ENCODE measurements at places on chromosomes 2 and 18.

- H3K4me3 ChIP-seq = no peak overlapping the region
- H3K27me3 ChIP-seq = no peaks in the 10 kb centered on the region
- H3K4me1 ChIP-seq = no peaks in the 10 kb centered on the region
- DNase-seq = no peak
- H3K36me3 ChIP-seq = no peaks in the 10 kb centered on the region
- H3K27ac ChIP-seq = no peak overlapping the region
Measured at GRCh38 chr2:154886316-154886715, 187.8 kb downstream of the KCNJ3 start.

GRCh38 chr2:119364798-119365197 is 1.8 kb downstream of the C2orf76 start:
- no peak overlapping the region for H3K4me3 ChIP-seq
- H3K27ac ChIP-seq = no peak overlapping the region
- peaks cover 41% of the 10 kb centered on the region for H3K4me1 ChIP-seq
- H3K27me3 ChIP-seq = no peaks in the 10 kb centered on the region
- peaks cover 15% of the 10 kb centered on the region for H3K36me3 ChIP-seq

GRCh38 chr2:234950730-234951663 is 820 bp upstream of the SH3BP4 start:
- no peak overlapping the region for H3K27ac ChIP-seq
- no peaks in the 10 kb centered on the region for H3K36me3 ChIP-seq
- H3K4me3 ChIP-seq = peak overlapping the region; percentile 16
- DNase-seq = no peak

DNA sequence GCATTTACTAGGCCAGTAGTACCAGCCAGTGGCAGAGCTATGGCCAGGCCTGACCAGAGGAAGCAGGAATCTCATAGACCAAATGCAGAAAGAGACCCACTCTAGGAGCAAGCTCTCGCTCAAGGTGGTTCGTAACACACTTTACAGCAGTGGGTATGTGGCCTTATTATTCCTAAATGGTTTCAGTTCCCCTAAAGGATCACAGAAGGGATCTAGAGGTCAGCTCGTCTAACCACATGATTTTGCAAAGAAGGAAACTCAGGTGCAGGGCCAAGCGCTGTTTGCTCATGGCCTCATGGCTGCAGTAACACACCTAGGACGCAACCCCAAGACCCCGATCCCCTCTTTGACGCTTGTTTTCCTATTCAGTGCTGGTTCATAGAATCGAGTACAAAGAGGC is 65.5 kb upstream of the ATG16L1 start:
- no peaks in the 10 kb centered on the region for H3K27me3 ChIP-seq
- H3K4me3 ChIP-seq = no peak overlapping the region
- H3K27ac ChIP-seq = no peak overlapping the region

DNA sequence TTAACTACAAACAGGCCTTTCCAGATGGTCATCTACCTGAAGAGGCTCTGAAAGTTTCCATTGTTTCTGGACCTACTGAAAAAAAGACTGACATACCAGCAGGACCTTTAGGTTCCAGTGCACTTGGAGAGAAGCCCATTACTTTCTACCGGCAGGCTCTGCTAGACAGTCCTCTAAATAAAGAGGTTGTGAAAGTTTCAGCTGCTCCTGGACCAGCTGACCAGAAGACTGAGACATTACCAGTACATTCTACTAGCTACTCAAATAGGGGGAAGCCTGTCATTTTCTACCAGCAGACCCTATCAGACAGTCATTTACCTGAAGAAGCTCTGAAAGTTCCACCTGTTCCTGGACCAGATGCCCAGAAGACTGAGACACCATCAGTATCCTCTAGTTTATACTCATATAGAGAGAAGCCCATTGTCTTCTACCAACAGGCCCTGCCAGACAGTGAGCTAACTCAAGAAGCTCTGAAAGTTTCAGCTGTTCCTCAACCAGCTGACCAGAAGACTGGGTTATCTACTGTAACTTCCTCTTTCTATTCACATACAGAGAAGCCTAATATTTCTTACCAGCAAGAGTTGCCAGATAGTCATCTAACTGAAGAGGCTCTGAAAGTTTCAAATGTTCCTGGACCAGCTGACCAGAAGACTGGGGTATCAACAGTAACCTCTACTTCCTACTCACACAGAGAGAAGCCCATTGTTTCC is 65.8 kb downstream of the ALMS1 start:
- H3K27me3 ChIP-seq = no peaks in the 10 kb centered on the region
- no peak overlapping the region for H3K4me3 ChIP-seq
- H3K36me3 ChIP-seq = peaks cover 47% of the 10 kb centered on the region
- no peaks in the 10 kb centered on the region for H3K4me1 ChIP-seq
- no peak overlapping the region for H3K27ac ChIP-seq
- DNase-seq = no peak

- H3K4me1 ChIP-seq = no peaks in the 10 kb centered on the region
- peak; percentile 30 for DNase-seq
- no peaks in the 10 kb centered on the region for H3K36me3 ChIP-seq
- H3K27ac ChIP-seq = no peak overlapping the region
- no peak overlapping the region for H3K4me3 ChIP-seq
Measured at GRCh38 chr18:63994783-63995399, 25.0 kb downstream of the SERPINB8 start.

DNA sequence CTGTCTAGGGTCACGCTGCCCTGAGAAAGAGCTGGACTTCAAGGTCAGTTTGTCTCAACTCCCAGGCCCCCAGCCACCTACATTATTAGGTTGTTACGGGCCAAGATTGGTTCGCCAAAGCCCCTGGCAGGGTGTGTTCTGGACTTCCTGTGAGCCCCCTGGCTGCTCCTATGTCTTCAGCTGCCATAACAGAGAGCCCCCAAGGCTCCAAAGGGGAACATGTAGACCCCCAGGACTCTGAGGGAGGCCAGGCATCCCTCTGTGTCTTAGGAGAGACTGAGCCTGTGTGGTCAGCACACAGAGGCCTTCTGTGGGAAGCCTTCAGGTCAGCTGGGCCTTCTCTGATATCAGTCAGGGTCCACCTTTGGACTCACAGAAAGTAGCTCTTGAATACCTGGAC is 58.3 kb downstream of the INHBB start:
- H3K27ac ChIP-seq = no peak overlapping the region
- no peak overlapping the region for H3K4me3 ChIP-seq
- no peaks in the 10 kb centered on the region for H3K27me3 ChIP-seq
- DNase-seq = no peak
- no peaks in the 10 kb centered on the region for H3K4me1 ChIP-seq
- H3K36me3 ChIP-seq = no peaks in the 10 kb centered on the region

DNA sequence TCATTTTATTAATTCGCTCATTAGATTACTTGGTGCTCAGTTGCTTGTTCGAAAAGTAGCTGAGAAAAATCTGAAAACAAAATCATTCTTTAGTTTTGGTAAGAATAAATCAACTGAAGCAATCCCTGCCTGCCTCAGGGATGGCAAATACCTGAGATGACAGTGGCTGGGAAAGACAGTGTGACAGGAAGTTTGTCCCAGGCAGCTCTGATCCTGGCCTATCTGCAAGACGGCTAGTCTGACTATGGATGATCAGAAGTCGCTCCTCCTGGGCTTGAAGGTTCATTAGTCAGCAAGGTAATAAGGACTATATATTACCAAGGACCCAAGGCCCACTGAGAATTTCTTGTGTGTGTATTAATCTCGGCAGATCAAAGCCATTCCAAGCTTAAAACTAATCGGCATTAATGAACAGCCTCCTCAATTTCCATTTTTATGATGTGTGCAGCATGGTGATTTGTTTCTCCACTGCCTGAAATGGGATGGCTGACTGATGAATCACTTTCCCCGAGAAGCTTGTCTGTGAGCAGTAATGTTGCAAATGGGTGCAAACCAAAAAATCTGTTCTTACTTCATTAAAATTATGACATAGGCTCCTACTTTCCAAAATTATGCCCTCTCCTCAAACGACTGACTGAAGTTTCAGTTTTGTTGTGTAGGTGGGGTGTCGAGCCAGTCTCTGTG is 199.9 kb downstream of the ACTR3 start:
- no peak overlapping the region for H3K27ac ChIP-seq
- no peaks in the 10 kb centered on the region for H3K4me1 ChIP-seq
- no peak overlapping the region for H3K4me3 ChIP-seq
- H3K36me3 ChIP-seq = no peaks in the 10 kb centered on the region
- DNase-seq = no peak
- H3K27me3 ChIP-seq = no peaks in the 10 kb centered on the region

GRCh38 chr2:32940316-32940997 is 6.3 kb upstream of the LTBP1 start:
- no peaks in the 10 kb centered on the region for H3K36me3 ChIP-seq
- no peak overlapping the region for H3K27ac ChIP-seq
- no peaks in the 10 kb centered on the region for H3K4me1 ChIP-seq
- no peak for DNase-seq
- H3K4me3 ChIP-seq = no peak overlapping the region
- peaks cover 6% of the 10 kb centered on the region for H3K27me3 ChIP-seq

DNA sequence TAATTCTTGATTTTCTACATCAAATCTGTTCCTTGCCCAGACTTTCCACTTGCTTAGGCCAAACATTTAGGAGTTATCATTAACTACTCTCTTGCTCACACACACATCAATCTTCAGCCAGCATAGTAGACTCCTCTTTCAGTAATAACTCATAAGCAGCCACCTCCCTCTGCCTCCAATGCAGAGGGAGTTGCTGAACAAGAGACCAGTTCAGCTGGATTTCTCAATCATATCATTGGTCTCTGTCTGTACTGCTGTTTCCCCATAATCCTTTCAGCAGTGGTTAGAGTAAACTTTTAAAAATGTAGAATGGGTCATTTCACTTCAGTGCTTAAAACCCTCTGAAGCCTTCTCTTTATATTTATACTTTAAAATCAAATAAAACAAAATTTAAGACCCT is 112.9 kb downstream of the SLC39A10 start:
- H3K27ac ChIP-seq = no peak overlapping the region
- no peak overlapping the region for H3K4me3 ChIP-seq
- no peak for DNase-seq
- H3K4me1 ChIP-seq = no peaks in the 10 kb centered on the region

DNA sequence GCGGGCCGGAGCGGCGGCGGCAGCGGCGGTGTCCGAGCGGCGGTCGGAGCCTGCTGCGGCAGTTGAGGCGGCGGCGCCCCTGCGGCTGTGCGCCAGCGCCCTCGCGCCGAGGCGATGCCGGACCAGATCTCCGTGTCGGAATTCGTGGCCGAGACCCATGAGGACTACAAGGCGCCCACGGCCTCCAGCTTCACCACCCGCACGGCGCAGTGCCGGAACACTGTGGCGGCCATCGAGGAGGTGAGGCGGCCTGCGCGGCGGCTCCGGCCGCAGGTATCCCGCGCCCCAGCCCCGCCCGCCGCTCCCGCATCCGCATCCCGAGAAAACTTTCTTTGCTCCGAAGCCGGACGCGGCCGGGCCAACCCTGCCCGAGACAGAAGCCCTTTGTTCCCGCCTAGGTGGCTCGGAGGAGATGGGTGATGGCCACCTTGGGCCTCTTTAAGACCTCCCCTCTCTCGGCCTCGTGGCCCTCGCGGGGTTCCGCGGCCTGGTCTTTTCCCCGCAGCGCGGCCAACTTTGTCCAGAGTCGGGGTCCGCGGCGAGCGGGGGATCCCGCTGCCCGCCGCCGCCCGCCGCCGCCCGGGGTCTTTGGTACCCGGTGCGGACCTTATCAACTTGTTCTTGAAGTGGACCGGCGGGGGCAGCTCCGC is 504 bp downstream of the ASAP2 start:
- no peaks in the 10 kb centered on the region for H3K36me3 ChIP-seq
- peak overlapping the region; percentile 16 for H3K4me3 ChIP-seq
- peaks cover 47% of the 10 kb centered on the region for H3K27me3 ChIP-seq
- no peak overlapping the region for H3K27ac ChIP-seq

DNA sequence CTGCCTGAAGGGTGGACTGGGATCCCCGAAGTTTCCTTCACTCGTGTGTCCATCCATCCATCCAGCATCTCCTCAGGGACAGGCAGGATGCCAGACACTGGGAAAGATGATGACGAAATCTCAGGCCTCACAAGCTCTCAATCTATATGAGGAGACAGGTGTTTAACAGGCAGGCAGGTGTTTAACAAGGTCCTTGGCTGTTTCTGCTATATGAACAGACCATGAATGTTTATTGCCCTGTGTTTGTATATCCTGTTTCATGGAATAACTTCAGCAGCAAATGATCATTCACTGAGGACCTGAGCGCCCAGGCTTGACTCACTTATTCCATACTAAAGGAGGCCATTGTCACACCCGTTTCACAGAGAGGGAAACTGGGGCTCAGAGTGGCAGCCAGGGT is 685.8 kb upstream of the HS6ST1 start:
- H3K4me3 ChIP-seq = no peak overlapping the region
- no peak for DNase-seq
- H3K36me3 ChIP-seq = no peaks in the 10 kb centered on the region
- no peaks in the 10 kb centered on the region for H3K4me1 ChIP-seq

DNA sequence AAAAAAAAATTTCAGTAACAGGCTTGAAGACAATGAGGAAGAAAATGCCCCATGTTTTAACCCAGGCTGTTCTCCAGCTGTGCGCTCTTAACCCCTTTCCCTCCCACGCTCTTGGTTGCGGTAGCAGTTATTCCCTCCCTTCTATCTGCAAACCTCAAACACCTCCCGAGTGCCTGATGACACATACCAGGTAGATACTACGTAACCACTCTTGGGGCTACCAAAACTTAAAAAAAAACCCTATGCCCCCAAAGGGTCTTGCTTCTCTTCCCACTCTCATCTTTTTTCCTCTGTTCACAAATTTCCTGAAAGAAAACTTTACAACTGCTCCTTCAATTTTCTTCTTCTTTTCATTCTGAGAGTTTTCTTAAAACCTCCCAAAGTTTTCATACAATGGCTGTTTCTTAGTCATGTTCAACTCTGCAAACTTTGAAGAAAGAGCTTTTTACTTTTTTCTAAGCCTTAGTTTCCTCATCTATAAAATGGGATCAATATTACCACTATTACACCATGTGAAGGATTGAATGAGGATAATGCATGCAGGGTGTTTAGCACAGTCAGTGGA is 4.9 kb upstream of the DRC1 start:
- H3K27me3 ChIP-seq = no peaks in the 10 kb centered on the region
- peaks cover 3% of the 10 kb centered on the region for H3K4me1 ChIP-seq
- DNase-seq = no peak
- H3K27ac ChIP-seq = no peak overlapping the region

DNA sequence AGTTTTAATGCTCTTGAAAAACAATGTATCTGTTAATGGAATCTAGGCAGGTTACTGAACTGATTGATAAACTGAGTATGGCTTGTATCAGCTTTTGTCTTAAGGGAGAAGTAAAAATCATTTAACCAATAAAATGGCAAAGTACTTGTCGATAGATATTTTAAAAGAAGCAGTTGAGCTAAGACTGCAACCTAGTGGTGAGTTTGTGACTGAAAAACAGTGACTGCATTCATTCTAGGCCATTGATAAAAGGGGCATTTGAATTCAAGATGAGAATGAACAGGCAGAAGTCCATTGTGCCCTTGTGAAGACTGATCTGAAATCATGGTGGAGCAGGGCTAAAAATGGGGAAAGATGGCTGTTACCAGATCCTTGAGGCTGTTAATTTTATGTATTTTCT is 59.4 kb upstream of the MSTN start:
- H3K27ac ChIP-seq = no peak overlapping the region
- H3K36me3 ChIP-seq = no peaks in the 10 kb centered on the region
- no peaks in the 10 kb centered on the region for H3K27me3 ChIP-seq
- DNase-seq = no peak
- no peak overlapping the region for H3K4me3 ChIP-seq
- H3K4me1 ChIP-seq = peaks cover 9% of the 10 kb centered on the region

GRCh38 chr2:29573612-29574011 is 347.8 kb downstream of the ALK start:
- H3K4me3 ChIP-seq = no peak overlapping the region
- no peaks in the 10 kb centered on the region for H3K36me3 ChIP-seq
- no peaks in the 10 kb centered on the region for H3K4me1 ChIP-seq
- no peaks in the 10 kb centered on the region for H3K27me3 ChIP-seq

Data from CD4-positive, alpha-beta T cell (primary cell).